Psoas muscle (tissue), 8 donors: ENCODE measurements at places on chromosomes 2 and 18. TPM values are rescaled to one million over a fixed set of nuclear protein-coding genes. Genes with fewer than 3 reads are reported as not detected.

The LHCGR gene
- total RNA-seq, result not detected

The PSMG2 gene
- total RNA-seq, result 53.0 TPM

- no peaks in the 10 kb centered on the region for H3K27me3 ChIP-seq
- no peak overlapping the region for H3K4me3 ChIP-seq
- no peaks in the 10 kb centered on the region for H3K4me1 ChIP-seq
- H3K36me3 ChIP-seq, result no peaks in the 10 kb centered on the region
- no peak overlapping the region for H3K27ac ChIP-seq
Measured at GRCh38 chr2:69452687-69453086, 15.5 kb upstream of the NFU1 start.

DNA sequence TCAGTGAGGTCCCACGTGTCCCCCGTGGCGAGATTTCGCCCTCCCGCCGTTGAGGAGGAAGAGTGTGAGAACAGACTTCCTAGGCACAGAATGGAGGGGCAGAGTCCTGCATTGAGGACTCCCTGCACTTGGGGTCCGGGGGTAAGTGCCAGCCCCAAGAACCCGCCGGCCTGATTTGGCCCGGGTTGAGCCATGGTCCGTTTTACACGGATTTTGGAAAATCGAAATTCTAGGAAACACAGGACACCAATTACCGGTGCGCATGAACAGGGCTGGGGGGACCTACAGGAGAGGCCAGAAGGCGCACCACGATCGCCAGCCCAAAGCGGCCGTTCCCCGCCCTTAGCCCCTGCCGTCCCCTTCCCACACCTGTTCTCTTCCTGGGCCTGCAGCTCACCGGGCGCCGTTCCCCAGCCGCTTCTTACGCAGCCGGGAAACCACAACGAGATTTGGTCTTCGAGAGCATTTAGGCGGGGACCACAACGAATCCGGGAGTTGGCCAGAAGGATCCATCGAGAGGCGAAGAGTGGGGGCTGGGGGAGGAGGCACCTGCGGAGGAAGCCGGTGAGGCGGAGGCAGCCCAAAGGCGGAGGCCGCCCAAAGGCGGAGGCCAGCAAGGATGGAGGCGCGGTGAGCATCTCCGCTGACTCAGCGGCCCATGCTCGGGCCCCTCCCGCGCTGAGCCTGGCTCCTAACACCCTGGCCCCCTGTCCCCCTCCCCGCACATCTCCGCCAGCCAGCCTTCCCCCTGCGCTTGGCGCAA is 464 bp upstream of the TLX2 start:
- no peak overlapping the region for H3K27ac ChIP-seq
- DNase-seq, result no peak
- H3K4me1 ChIP-seq, result peaks cover 17% of the 10 kb centered on the region

GRCh38 chr18:46374850-46375249 is 270.7 kb downstream of the HAUS1 start:
- no peak overlapping the region for H3K27ac ChIP-seq
- no peaks in the 10 kb centered on the region for H3K36me3 ChIP-seq
- H3K4me3 ChIP-seq, result no peak overlapping the region
- DNase-seq, result no peak

The MC4R gene
- total RNA-seq, result not detected

- peak; percentile 26 for DNase-seq
- H3K27me3 ChIP-seq, result no peaks in the 10 kb centered on the region
- no peaks in the 10 kb centered on the region for H3K36me3 ChIP-seq
Measured at GRCh38 chr2:2568411-2568810, 237.3 kb upstream of the MYT1L start.

The UGT1A3 gene
- total RNA-seq, result not detected

The SERPINB2 gene
- total RNA-seq, result not detected
